Kidney glomerular epithelial cell (primary cell): ENCODE measurements at places on chromosomes 1 and 21.

GRCh38 chr1:29757866-29758780, 521.8 kb downstream of the PTPRU start:
- DNase-seq = no peak

DNA sequence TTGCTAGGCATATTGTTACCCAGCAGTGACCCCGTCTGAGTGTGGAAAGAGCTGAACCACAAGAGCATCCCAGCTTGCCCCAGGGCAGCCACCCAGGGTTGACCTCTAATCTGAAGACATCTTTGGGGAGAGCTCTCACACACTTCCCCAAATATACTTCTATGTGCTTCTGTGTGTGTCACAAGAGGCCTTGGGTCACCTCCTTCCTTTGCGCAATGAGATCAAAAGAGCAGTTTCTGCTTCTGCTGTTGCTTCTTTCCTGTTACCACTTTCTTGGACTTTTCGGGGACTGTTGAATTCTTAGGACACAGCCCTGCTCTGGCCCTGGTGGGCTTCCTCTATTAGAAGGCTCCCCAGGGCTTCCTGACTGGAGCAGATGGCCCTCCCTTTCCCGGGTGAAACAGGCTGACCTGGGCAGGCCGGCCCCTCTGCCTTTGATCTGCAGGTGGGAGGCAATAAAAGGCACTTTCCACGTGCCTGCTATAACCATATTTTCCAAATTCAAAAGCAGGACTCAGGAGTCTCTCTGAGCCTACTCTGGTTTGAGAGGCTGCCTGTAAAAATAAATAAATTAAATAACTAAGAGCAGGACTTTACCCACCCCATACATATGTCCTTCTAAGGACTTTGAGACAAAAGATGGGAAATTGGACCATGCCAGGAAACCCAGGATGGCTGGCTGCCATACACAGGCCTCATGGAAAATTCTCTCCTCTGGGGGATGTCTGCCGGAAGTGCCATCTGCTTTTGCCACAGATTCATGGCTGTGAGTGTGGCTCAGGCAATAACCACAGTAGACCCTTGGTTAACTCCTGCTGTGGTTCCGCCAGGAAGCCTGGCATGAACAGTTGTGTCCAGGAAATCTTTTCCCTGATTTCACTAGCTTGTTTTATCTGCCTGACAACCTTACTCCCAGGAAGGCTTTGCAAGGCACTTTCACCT, 28.3 kb upstream of the RCSD1 start:
- DNase-seq = no peak

DNA sequence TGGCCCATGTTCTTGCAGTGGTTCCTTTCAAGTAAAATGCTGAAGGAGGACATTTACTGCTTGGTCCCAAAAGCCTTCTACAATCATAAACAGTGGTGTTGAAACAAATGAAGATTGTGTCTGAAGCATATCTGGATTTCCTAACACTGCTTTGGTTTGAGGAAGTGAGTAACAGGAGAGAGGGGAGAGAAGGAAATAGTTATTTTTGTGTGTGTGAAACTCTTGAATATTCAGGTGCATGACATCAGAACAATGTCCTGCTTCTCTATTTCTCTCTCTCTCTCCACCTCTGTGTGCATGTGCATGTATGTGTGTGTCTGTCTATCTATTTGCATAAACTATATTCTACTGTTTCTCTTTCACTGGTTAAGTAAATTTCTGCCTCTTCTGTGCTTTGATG, 61.4 kb upstream of the TNFSF18 start:
- no peak for DNase-seq

DNA sequence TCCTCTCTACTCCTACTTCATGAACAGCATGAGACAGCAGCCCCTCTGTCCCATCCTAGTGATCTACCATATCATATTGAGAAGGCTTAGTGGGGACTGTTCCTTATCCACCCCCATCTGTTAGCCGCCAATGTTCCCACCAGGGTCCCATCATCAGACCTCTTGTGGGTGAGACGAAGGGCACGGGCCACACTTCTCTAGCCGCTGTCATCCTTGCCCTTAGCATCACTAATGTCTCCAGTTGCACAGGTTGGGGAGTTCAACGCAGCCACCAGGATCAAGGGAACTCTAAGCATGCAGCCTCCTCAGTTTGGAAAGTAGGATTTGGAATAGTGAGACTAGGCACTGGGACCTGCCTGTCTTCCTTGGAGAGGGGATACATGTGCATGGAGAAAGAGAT, 20.1 kb downstream of the INKA2 start:
- no peak for DNase-seq

- peak; percentile 56 for DNase-seq
These were observed 2.9 kb upstream of the HTR6 start for GRCh38 chr1:19661721-19662228.

GRCh38 chr1:153680120-153680403, 1.6 kb downstream of the NPR1 start:
- DNase-seq = no peak

- DNase-seq = no peak
These were observed 22.6 kb downstream of the CACNA1S start for GRCh38 chr1:201089596-201089995.

GRCh38 chr1:155253208-155253607, 2.1 kb downstream of the ENTREP3 start:
- DNase-seq = no peak

GRCh38 chr21:27248814-27249213, 281.9 kb upstream of the ADAMTS5 start:
- no peak for DNase-seq

- no peak for DNase-seq
These were observed 39.5 kb upstream of the TMPRSS15 start for GRCh38 chr21:18443085-18443484.

DNA sequence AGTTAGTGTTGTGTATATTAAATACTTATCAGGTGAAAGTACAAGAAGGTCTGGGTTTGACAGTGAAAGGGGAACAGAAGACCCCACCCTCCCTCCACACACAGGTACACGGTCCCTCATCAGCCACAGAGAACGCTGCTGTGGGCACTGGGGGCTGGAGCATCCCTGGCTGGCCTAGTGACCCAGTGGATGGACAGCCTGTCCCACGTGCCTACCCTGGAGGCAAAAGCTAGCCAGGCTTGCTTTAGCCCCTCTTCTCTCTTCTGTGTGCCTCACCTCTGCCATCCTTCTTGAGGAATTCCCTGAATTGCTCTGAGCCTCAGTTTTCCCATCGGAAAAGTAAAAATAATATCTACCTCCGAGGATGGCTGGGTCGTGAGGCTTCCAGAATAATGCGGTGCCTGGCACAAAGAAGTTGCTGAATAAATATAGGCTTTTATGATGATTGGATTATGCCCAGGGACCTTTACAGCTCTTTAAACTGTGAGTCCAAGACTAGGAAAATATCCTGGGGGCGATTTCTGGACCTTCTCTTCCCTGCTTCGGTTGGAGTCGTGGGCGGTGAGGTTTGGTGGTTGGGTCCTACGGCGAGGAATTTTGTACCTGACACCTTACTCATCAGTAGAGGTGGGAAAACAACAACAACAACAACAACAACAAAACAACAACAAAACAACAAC, 918 bp downstream of the IFNLR1 start:
- no peak for DNase-seq

- DNase-seq = no peak
These were observed 331.6 kb downstream of the SRGAP2C start for GRCh38 chr1:121516234-121516967.
